ENCODE measurements at places on chromosomes 1 and 21.

- DNase-seq = no peak
Observed at GRCh38 chr1:106022312-106022902, 1034.1 kb upstream of the PRMT6 start.

GRCh38 chr1:33228935-33229487 is 27.3 kb upstream of the ZNF362 start:
- peak; percentile 55 for DNase-seq

- no peak for DNase-seq
Observed at GRCh38 chr1:231603598-231604275, 22.9 kb upstream of the DISC1 start.

DNA sequence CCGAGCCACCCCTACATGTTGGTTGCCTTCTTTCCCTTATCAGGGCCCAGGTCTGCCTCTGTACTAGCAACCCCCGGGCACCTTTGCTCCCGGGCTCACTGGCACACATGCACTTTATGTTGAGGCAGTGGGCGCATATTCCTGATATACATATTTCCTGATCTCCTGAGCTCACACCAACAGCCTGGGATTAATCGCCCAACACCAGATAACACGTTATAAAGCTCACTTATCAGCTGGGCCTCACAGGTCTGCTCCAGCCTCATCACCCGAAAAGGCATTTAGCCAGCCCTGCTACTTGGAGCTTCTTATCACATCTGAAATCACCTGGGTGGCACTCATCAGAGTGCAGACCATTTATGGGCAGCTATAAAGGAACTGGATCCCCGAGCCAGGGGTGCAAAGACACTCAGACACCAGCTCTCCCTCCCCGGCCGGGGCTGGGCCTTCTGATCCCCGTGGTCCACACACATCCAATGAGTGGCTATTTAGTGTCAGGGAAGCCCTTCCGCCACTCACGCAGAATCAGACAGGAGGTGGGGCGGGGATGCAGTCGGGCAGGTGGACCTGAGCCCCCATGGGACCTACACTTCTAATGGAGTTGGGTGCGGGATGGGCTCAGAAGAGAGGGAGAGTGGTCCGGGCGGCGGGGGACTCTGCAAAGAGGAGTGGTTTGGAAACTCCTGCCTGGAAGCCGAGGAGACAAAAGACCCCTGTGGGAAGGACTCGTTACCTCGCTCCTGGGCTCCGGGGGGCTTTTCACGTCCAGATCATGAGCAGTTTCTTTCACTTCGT is 21.6 kb downstream of the RIPK4 start:
- no peak for DNase-seq

GRCh38 chr1:180863158-180863775 is 49.4 kb upstream of the KIAA1614 start:
- peak; percentile 20 for DNase-seq

- DNase-seq = no peak
Observed at GRCh38 chr1:105100102-105100501, 1350.4 kb downstream of the AMY1C start.

DNA sequence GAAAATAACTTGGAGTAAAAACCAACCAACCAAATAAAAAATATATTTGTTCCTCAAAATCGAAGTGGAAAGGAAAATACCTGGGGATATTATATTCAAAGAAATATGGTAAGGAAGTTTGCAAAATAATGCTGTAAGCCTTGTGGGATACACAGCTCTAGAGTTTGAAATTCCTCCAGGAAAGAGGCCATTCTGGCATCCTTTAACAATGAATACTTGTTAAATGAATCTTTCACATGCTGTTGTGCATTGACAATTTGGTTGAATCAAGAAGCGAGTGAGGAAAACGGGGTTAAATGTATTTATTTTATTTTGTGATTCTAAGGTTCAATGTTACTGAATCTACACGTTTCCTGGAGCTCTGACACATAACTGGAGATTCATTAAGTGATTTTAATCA is 30.5 kb upstream of the NTNG1 start:
- DNase-seq = no peak

DNA sequence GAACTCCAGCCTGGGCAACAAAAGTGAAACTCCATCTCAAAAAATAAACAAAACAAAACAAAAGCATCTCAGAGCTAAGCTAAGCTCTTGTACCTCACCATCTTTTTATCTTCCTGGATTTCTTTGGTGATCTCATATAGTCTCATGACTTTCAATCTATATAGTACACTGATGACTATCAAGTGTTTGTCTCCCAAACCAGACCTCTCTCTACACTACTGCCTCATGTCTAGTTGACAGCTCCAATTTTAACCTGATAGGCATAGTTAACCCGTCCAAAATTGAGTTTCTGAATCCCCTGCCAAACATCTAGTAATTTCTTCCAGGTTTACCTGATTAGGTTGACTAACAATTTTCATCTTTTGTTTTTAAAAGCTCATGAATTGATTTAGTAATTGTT is 151.7 kb downstream of the COP1 start:
- no peak for DNase-seq

- no peak for DNase-seq
Observed at GRCh38 chr21:45328198-45329091, 40.8 kb upstream of the POFUT2 start.

DNA sequence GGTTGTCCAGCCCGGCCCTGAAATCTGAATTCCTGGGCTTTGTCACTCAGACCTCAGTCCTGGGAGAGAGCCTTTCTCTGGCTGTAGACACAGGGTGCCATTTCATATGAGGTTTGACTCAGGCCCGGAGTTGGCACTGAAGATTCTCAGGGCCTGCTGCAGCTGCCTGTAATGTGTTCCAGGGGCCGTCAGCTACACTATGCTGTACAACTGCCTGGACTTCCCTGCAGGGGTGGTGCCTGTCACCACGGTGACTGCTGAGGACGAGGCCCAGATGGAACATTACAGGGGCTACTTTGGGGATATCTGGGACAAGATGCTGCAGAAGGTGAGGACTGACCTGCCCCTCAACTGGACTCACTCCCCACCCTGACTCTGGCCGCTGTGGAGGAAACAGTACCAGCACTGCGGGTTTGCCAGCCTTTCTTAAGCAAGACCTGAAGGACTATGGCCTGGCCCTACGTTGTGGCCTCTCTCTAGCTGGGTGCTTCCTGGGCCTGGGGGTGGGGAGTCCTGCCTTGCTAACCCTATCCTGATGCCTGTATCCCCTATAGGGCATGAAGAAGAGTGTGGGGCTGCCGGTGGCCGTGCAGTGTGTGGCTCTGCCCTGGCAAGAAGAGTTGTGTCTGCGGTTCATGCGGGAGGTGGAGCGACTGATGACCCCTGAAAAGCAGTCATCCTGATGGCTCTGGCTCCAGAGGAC is 18.9 kb downstream of the FAAH start:
- DNase-seq = no peak

DNA sequence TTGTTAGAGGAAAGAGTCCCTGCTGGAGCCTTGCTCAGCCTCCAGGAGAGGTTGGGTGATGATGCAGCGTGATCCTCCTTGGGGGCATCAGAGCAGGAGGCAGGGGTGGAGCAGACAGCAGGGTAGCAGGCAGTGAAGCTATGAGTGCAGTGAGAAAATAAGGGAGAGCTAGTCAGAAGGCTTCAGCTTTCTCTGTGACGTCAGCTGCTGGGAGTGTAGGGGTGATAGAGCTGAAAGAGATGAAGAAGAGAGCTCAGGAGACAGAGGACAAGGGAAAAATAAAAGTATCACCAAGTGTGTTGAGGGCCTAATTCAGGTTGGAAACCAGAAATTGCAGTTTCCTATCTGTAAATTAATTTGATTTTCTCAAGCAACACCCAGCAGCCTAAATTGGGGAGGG is 2.2 kb upstream of the ADAM30 start:
- no peak for DNase-seq

GRCh38 chr1:174775621-174776020 is 224.1 kb upstream of the CACYBP start:
- DNase-seq = no peak

DNA sequence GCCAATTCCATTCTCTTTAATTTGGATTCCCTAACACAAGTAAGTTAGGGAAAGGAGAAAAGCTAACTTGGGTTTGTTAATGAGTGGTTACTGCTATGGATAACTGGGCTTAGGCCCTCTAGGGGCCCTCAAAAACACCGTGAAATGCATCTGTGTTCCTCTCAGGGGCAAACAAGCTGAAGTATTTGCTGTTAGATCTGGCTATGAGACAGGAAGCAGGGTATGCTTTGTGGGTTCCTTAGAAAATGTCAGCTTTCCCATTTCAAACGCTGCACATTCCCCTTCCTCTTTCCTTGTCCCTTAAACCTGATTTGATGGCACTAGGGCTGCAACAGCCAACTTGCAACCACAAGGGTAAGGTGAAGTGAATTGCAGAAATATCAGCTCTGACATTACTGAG is 5.7 kb upstream of the CAP1 start:
- no peak for DNase-seq

GRCh38 chr21:31647650-31648049 is 11.8 kb upstream of the SOD1 start:
- no peak for DNase-seq

DNA sequence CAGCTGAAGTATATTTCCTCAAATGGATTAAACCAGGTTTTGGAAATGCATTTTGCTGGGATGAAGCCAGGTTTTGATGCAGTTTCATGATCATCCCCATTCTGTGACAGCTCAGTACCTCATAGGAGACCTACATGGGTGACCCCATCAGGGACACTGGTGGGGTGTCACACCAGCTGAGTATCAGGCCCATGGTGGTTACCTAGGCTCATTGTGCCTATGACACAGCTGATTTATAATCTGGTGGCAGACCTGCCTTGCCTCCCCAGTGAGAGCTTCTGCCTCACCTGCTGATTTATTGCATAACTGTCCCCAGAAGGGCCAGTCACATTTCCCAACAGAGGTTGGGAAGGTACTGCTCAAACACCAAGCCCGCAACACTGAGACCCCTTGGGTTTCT is 3.8 kb downstream of the NCF2 start:
- DNase-seq = no peak

- DNase-seq = peak; percentile 6
Observed at GRCh38 chr1:50704126-50704525, 255.9 kb downstream of the FAF1 start.

- no peak for DNase-seq
Observed at GRCh38 chr1:151502035-151502700, 9.0 kb upstream of the CGN start.

DNA sequence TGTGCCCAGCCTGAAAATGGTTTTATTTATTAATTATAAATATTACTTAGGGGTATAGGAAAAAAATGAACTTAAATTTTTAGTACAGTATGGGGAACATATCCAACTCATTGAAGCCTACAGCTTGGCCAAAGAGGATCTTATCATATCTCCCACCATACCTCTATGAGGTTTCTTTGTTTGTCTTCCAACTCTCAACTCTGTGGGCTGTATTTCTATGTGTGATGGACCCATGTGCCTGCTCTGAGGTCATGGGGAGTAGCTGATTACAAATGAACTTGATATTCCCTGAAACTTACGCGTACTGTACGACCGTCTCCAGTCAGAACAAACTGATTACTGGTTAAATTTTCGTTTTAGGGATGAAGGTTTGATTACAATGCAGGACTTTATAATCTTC is 41.4 kb upstream of the PODN start:
- DNase-seq = no peak

GRCh38 chr1:42676534-42677087 is 5.6 kb upstream of the YBX1 start:
- DNase-seq = no peak

DNA sequence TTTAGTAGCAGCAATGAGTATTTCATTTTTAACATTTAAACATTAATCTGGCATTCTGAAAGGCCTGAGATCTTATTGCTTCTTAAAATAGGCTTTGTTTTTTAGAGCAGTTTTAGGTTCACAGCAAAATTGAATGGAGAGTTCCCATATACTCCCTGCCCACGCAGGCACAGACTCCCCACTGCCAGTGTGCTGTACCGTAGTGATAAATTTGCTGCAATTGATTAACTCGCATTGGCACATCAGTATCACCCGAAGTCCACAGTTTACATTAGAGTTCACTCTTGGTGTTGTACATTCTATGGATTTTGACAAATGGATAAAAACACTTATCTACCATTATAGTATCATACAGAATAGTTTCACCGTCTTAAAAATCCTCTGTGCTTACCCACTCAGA is 71.8 kb upstream of the ERRFI1 start:
- DNase-seq = no peak

- no peak for DNase-seq
Observed at GRCh38 chr1:107139833-107140702, 771 bp upstream of the NTNG1 start.

- DNase-seq = no peak
Observed at GRCh38 chr1:58783090-58783992, 506 bp downstream of the JUN start.

- DNase-seq = no peak
Observed at GRCh38 chr1:111965781-111966443, 23.6 kb downstream of the KCND3 start.

DNA sequence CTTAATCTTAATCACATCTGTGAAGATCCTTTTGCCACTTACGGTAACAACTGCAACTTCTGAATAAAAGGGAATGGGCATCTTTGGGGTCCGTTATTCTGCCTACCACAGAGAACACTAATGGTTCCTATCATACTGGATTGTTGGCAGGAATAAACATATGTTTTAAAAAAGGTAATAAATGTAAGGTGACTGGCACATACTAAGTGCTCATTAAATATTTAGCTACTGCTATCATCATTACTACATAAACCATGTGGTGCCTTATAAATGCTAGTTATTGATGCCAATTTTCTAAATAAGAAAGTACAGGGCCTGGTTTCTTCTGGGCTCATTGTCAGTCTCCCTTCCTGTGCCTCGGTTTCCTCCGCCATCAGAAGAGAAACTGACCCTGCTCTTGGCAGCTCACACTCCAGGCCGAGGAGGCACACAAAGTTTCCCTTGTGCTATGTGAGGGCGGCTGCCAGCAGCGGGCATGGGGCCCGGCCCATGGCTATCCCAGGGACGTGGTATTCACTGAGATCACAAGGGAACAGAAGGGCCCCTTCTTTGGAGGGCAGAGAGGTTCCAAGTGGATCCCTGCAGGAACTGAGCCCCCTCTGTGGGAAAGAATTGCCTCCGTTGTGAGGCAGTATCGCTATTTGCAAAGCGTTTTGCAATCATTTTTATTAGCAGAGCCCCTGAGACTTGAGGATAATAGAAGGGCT is 26.2 kb downstream of the NAV1 start:
- no peak for DNase-seq

GRCh38 chr1:57976216-57976615 is 552.4 kb upstream of the DAB1 start:
- no peak for DNase-seq

- no peak for DNase-seq
Observed at GRCh38 chr1:33377756-33378155, 53.1 kb downstream of the PHC2 start.

Data from HFF-Myc (cell line).